Dorsolateral prefrontal cortex (tissue), 122 donors: ENCODE measurements at places on chromosomes 2 and 18. TPM values are rescaled to one million over a fixed set of nuclear protein-coding genes. Genes with fewer than 3 reads are reported as not detected.

GRCh38 chr2:208315081-208315788 lies 49.2 kb downstream of the PIKFYVE start:
- DNase-seq: no peak

DNA sequence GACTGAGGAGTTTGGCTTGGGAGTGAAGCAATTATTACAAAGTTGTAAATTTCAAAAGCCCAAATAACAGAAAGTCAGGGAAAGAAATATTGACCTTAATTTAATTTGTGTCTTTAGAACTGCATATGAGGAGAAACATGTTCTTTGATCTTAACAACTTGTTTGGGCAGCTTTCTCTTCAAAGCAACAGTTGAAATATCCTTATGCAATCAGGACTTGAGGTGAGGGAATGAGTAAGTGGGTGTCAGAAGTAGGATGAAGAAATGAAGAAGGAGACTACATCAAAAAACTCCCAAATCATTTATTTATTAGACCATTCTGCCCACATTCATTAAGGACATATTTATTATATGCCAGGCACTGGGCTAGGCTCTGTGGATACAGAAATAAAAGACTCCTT lies 129.4 kb downstream of the GCA start:
- no peak for DNase-seq

- DNase-seq: peak; percentile 7
These were observed 37.5 kb downstream of the PAX8 start for GRCh38 chr2:113240915-113241911.

- DNase-seq: peak; percentile 61
These were observed 36.4 kb upstream of the FOSL2 start for GRCh38 chr2:28356095-28356911.

DNA sequence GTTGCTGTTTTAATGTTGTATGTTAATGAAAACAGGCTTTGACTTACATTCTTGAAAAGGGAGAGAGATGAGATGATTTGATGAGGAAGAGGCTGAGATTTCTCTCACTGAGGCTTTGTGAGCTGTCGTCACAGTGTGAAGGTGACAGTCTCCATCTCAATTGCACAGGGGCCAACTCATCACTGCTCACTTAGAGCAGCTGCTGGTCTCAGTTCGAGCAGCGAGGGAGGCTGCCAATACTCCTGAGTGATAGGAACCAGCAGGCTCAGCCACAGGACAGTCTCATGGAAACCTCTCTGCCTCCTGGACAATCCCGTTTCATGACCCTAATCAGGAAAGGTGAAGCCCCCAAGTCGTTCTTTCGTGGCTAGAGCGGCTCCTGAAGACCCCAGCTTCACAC lies 170.7 kb upstream of the SOX11 start:
- DNase-seq: no peak

DNA sequence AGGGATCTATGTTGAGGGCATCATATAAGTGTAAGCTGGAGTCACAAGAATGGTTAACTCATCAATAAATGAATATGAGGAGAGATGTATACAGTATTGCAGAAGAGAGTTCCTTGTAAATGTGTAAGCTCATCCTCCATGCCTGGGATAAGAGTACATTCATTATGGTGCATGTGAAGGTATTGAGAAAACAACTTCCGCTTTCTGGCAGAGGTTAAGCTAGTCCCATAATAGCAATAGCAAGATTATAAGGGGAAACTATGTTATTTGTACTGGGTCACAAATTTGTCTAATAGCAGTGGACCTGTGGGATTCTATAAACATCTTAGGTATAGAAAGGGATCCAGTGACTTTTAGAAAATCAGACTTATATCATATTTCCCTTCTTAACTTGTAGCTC lies 44.1 kb downstream of the SCN2A start:
- DNase-seq: no peak

DNA sequence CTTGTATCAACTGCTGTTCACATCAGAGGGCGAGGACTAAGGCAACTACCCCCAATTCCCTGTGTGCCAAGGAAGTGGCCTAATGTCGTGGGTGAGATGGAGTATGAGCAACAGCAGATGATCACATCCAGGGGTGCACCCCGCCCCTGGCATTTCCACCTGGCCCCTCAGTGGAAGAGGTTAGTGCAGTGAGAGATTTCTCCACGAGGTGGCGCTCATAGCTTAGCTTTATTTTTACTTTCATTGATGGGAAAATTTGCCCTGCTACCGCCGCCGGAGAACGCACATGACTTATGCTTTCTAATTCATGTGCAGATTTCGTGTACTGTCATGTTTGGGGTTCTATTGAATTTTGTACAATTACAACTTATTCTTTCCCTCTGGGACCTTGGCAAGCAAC lies 470.6 kb upstream of the MEX3C start:
- peak; percentile 51 for DNase-seq

GRCh38 chr2:101395545-101396315 lies 8.4 kb upstream of the CREG2 start:
- no peak for DNase-seq

- DNase-seq: no peak
These were observed 222.4 kb upstream of the APCDD1 start for GRCh38 chr18:10232062-10232461.

- no peak for DNase-seq
These were observed 284.0 kb upstream of the MC4R start for GRCh38 chr18:60656553-60656952.

Gene ELOA2
- not detected for total RNA-seq
